ENCODE measurements at places on chromosomes 1 and 21.

- peak; percentile 83 for DNase-seq
Observed at GRCh38 chr1:65965112-65965996, 172.7 kb downstream of the PDE4B start.

DNA sequence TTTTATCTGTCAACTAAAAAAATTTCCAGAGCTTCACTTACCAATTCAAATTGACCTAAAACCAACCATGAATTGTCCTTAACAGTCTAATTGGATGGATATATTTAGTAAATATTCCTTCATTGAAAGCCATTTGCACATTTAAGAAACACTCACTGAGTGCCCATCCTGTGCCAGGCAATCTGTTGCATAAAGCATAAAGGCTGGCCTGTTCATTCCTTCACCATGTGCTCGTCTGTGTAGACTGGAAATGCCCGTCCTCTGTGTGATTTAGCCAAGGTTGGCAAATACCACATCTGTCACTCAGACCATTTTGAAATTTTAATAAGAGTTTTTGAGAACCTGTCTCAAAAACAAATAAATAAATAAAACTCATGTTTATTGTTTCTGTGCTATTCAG is 57.1 kb downstream of the ZNF684 start:
- DNase-seq, result peak; percentile 26

DNA sequence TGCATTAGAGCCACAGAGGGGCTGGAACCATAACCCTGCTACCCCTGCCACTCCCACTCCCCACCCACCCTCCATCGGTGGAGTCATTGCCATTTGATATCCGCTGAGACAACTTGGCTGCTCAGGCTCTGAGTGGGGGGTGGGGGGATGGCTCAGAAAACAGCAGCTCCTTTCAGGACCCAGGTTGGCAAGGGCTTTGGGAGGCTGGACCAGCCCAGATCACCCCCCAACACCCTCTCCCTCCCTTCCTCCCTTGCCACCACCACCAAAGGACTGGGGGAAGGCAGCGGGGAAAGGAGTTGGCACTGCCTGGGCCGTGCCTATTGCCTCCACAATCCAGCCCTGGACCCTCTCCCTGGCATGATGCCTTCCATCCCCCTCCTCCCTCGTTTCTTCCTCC is 1.7 kb downstream of the KCNJ10 start:
- peak; percentile 99 for DNase-seq

DNA sequence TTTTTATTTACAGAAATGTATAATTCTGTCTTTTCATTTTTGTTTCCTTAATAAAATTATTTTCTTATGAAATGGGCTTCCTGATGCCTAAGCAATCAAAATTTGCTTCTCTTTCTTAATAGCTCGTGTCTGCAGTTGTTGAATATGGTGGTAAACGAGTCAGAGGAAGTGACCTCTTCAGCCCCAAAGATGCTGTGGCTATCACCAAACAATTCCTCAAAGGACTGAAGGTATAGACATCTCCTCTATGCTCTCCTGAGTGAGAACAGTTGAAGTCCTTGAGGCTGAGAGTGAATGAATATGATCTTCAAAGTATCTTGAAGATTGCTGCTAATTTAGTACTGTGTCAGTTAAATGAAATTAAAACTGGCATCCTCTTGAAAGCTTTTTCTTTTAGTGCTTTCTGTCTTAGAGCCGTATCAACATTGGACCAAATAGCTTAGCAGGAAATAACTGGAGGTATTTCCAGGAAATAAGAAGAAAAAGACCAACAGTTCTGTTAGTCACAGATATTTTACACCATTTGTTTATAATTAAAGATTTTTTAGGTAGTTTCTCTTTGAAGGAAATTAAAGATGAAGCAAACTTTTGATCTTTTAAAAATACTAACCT is 24.7 kb downstream of the VPS45 start:
- no peak for DNase-seq

- no peak for DNase-seq
Observed at GRCh38 chr21:17900990-17901385, 81.8 kb upstream of the C21orf91 start.

- DNase-seq, result no peak
Observed at GRCh38 chr1:46289976-46290375, 13.4 kb downstream of the LRRC41 start.

DNA sequence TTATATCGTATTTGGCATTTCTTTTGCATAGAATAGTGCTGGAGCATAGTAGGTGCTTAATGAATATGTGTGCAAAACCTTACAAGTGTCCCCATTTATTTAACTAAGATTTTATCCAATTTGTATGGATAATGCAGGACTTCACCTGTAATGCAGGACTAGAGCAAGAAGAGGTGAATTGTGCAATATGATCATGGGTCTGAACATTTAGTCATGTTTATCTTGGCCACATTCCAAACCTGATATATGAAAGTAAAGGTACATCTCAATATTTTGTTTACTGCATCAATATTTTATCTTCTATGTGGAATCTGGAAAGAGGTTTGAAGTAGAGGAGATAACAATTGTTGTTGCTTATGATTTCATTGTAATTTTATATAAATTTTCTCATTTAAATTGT is 1626.7 kb upstream of the B3GALT2 start:
- no peak for DNase-seq
